ENCODE measurements at places on chromosomes 11 and 22.

- DNase-seq: no peak
Observed at GRCh38 chr11:29734287-29734686, 282.5 kb downstream of the KCNA4 start.

DNA sequence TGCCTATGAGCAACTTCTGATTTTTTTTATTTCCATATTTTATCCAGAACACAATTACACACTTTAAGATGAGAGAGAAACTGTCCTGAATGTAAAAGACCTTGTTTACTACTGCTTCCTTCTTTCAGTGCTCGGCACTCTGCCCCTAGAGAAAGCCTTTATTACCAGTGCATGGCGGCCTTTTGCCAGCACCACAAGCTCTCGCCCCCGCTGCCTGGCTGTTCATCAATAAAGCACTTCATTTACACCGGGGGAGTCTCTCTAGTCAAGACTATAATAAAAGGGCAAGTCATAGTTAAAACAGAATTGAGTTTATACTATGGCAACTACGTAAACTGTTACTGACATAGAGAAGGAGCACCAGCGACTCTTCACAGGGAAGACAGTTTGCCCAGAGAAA is 259.5 kb downstream of the CADM1 start:
- no peak for DNase-seq

- no peak for DNase-seq
Observed at GRCh38 chr11:12205330-12205729, 94.9 kb downstream of the MICAL2 start.

- no peak for DNase-seq
Observed at GRCh38 chr11:65439331-65440181, 17.0 kb downstream of the NEAT1 start.

DNA sequence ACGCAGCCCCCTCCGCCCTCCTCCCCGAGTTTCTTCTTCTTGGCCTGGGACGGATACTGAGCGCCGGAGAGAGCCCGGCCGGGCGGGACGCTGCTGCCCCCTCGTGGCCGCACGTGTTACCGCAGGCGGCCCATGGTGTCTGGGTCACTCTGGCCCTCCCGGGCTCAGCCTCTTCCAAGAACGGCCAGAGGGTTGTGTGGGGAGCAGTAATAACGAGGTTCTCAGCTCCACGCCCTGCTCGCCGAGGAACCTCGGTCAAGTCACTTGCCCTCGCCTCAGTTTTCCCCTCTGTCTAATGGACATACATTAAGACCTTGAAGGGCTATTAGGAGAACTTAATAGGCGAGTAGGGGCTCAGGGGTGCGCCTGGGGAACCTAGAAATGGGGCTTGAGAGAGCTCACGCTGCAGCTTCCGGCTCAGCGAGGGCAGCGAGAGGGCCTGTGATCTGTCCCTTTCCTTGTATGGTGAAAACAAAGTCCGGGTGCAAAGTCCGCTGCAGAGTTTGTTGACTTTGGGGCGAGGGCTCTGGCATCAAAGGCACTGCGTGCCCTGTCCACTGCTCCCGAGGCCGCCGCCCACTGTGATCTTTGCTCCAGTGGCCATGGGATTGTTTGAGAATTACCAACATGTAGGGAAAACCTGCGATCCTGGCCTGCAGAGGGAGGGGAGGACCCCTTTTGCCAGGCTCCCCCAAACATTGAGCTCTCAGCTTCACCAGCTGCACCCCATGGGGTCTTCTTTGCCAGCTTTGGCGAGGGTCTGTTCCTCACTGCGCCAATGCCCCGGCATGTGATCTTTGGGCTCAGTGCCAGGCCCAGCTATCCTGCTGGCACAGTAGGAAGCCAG is 14.4 kb upstream of the LRP5 start:
- DNase-seq: peak; percentile 68
